ENCODE measurements at places on chromosomes 7 and 10. TPM values are rescaled to one million over a fixed set of nuclear protein-coding genes. Genes with fewer than 3 reads are reported as not detected.

- no peak for DNase-seq
These were observed 54.0 kb downstream of the GSDME start for GRCh38 chr7:24703296-24703695.

DNA sequence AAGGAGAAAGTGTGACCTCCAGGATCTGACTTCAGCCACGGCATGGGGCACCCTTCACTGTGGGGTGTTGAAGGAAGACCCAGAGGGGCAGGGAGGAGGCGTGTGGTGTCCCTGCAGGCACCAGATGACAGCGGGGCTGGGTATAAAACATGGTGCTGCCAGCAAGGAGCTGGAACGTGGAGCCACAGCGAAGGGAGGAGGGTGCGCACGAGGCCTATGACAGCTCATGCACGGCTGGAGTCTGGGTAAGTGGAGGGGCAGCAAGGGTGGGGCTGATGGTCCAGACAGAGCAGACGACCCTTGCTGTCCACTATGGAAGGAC is 27.8 kb upstream of the FOXL3 start:
- DNase-seq = no peak

- DNase-seq = no peak
These were observed 314.0 kb upstream of the SEMA3A start for GRCh38 chr7:84508606-84509005.

GRCh38 chr7:130275826-130276297 is 9.2 kb downstream of the CPA2 start:
- DNase-seq = no peak

GRCh38 chr10:96998329-96998888 is 166.3 kb downstream of the LCOR start:
- no peak for DNase-seq

DNA sequence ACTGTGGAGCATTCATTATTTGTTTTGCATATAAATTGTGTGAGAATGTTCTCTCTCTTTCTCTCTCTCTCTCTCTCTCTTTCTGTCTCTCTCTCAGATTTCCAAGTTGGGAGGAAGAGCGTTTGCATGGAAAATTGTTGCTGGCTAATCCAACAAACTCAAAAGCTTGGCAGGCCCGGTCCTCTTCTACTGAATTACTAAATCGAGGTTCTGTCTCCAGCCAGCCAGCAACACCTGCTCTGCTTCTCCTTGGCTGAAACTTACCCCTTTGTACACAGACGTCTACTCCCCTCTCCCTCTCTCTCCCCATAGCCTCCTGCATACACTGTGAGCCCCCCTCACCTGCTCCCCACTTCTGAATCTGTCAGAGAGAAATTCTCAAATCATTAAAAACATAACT is 996.4 kb upstream of the AUTS2 start:
- no peak for DNase-seq

DNA sequence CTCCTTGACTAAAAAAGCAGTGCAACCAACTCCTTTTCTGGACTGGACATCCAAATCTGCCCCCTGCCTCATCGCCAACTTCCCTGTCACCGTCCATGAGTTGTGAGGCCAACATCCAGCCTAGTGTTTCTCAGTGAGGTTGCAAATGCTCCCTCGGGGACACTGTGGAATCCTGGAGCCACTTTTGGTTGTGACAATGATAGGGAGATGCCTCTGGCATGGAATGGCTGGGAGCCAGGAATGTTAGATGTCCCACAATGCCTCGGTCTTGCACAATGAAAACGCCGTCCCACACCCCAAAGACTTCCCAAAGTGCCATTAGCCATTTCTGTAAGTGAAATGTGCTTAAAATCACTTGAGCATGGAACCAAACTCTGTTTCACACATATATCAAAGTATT is 105.2 kb downstream of the OSBPL3 start:
- no peak for DNase-seq

DNA sequence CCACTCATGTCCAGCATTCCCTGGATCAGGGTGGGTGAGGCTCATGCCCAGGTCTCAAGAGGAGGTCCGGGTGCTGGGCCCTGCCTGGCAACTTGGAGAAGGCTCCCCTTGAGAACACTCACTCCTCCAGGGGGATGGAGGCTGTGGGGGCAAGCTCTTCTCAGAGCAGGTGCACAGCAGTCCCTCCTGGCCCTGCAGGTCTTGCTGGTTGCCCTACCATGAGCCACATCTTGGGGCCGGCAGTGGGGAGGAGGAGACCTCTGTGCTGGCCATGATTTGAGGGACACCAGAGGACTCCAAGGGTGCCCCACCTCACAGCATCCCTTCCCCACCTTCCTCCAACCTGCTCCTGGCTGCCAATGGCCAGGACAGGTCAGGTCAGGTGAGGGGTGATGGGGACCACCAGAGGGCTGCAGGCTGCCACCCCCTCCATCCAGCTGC is 87.4 kb upstream of the RET start:
- DNase-seq = no peak

OR2AE1 gene
- 0.99 TPM for total RNA-seq

DNA sequence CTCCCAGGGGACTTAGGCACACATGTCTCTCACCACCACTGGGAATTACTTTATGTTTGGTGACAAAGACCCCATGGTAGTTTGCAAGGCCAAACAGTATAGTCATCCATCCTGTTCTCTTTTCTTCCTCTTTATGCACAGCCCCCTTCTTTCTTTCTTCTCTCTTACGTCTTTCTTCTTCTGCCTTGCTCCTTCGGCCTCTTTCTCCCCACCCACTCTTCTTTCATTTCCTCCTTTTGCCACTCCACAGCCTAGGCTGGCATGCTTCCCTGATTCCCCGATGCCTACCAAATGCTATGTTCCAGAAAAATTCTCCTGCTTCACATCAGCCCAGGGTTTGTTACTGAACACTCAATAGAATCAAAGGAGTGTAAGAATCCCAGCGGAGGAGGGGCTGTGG is 62.4 kb upstream of the MKLN1 start:
- DNase-seq = no peak

INSYN2A gene
- total RNA-seq = not detected

- no peak for DNase-seq
These were observed 739.0 kb upstream of the GALNT17 start for GRCh38 chr7:70392877-70393435.

- no peak for DNase-seq
These were observed 3.9 kb upstream of the NOBOX start for GRCh38 chr7:144407266-144407931.

ASNS gene
- 15.8 TPM for total RNA-seq

GRCh38 chr10:7950981-7951847 is 103.3 kb upstream of the GATA3 start:
- DNase-seq = no peak

Data from CD4-positive, CD25-positive, alpha-beta regulatory T cell (primary cell).